ENCODE measurements at places on chromosomes 3 and 15.

- DNase-seq = peak; percentile 19
These were observed 13.3 kb downstream of the ZNF592 start for GRCh38 chr15:84761607-84762131.

GRCh38 chr3:67947808-67948508, 293.5 kb upstream of the SUCLG2 start:
- peak; percentile 77 for DNase-seq

DNA sequence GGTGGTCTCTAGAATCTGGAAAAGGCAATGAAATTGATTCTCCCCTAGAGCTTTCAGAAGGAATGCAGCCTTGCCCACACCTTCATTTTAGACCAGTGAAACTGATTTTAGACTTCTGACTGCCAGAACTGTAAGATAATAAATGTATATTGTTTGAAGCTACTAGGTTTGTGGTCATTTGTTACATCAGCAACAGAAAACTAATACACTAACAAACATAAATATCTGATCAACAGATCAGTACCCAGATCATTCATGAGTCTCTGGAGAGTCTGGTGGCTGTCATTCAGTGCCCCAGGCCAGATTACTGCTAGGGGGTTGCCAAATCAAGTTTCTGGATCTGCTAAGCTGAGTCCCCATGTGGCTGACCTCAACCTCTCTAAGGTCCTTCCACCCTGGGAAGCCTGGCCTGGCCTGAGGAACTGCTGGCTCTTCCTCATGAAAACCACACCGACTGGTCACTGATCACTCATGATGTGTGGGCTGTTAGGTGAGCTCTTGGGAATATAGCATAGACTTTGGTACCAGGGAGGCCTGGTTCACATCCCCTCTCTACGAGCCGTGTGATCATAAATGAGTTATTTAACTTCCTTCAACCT, 11.1 kb upstream of the LACTB start:
- DNase-seq = no peak

DNA sequence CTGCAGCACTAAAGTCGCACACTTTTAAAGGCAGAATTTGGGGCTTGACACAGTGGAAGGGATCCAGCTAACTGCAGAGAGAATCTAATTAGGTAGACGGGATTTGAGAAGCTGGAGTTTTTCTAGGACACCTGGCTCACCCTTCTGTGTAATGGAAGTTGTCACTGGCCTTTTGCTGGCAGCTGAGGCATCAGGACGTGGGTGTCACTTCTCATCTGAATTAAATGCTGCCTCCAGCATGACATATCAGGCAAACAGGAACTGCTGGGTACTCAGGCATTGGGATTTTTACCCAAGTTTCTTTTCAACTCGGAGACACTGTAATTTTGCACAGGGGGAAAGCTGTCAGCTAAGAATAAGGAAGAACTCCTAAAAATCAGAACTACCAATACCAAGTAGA, 861.9 kb upstream of the ARPP21 start:
- DNase-seq = no peak

- DNase-seq = no peak
These were observed 22.3 kb downstream of the ANKDD1A start for GRCh38 chr15:64934023-64934422.

DNA sequence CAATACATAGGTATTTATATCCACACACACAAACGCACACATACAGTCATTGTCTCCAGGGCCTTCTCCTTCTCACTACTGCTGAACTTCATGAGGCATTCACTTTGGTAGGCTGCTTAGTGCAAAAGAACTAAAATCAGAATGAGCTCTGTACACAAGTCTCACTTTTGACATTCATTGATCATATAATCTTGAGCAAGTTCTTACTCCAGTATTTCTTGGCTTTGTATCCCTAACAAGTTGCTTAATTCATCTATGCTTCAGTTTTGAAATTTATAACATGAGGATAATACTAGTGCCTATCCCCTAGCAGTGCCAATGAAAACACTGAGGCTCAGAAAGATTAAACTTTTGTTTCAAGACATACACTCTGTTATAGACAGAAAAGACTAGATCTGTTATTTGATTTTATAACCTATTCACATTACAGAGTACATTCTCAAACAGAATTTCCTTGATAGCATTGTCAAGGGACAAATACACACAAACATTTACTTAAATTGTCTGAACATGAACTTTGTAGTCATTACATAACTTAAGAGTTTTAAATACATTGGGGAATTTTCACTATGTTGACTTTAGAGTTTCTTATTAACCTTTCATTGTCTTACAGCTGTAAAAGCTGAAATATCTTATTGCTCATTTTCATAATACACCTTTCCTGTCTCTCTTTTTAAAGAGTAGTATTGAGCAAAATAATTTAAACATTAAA, 55.0 kb upstream of the SI start:
- DNase-seq = no peak

Data from central memory CD4-positive, alpha-beta T cell (primary cell).